ENCODE measurements at places on chromosomes 11 and 22. TPM values are rescaled to one million over a fixed set of nuclear protein-coding genes. Genes with fewer than 3 reads are reported as not detected.

SLC22A6 gene
- not detected for polyA plus RNA-seq

CD248 gene
- polyA plus RNA-seq = 105 TPM

KRTAP5-2 gene
- polyA plus RNA-seq = not detected

SC5D gene
- polyA plus RNA-seq = 62.7 TPM

KCNJ5 gene
- polyA plus RNA-seq = not detected

GPHA2 gene
- not detected for polyA plus RNA-seq

FZD4 gene
- 4.3 TPM for polyA plus RNA-seq

CENPM gene
- polyA plus RNA-seq = 5.1 TPM

MRGPRE gene
- not detected for polyA plus RNA-seq

ZNF215 gene
- 2.7 TPM for polyA plus RNA-seq

TPH1 gene
- polyA plus RNA-seq = 0.06 TPM

CTSW gene
- polyA plus RNA-seq = not detected

DDIAS gene
- 2.9 TPM for polyA plus RNA-seq

EXPH5 gene
- polyA plus RNA-seq = 0.37 TPM

STK33 gene
- 8.3 TPM for polyA plus RNA-seq

OR5W2 gene
- polyA plus RNA-seq = not detected

TNNT3 gene
- not detected for polyA plus RNA-seq

OR2D2 gene
- 0.09 TPM for polyA plus RNA-seq

GRCh38 chr11:8720352-8720751 is 37.8 kb downstream of the RPL27A start:
- DNase-seq = no peak

- no peak for DNase-seq
Observed at GRCh38 chr11:27618281-27618915, 81.9 kb downstream of the BDNF start.

- no peak for DNase-seq
Observed at GRCh38 chr11:12755510-12756453, 81.6 kb downstream of the TEAD1 start.

DNA sequence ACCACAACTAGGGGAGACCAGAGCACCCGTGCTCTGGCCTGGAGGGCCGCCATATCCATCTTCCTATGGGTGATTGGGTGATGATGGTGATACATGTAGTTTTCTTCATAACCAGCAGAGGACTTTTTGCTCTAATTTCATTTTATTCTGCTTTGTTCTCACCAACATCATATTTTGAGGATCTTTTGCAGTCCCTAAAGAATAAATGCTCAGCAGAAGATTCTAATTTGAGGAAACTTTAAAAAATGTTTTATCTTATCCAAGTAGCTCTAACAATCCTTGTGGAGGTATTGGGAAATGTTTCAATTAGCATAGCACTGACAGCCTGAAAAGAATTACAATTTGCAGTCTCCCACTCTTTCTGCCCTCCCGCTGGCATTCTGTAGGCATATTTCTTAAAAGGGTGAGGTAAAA is 544.0 kb downstream of the NTM start:
- no peak for DNase-seq

- DNase-seq = no peak
Observed at GRCh38 chr22:29872989-29873388, 10.0 kb upstream of the MTMR3 start.

DNA sequence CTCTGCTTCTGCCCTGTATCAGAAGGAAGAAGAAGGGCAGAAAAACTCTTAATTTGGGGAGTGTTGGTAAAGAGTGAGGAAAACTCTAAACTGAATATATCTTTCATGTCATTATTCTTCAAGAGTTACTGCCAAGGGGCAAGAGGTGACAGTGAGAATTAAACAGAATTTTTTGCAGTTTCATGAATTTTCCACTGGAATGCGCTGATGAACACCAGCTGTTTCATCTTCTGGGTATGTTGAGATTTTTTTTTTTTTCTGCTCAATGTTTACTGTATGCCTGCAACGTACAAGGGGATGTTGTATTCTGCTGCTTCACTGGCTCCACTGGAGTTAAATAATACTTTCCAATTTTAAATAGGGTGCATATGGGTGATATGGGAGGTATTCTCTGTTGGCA is 117.8 kb downstream of the FAM76B start:
- DNase-seq = peak; percentile 18

DNA sequence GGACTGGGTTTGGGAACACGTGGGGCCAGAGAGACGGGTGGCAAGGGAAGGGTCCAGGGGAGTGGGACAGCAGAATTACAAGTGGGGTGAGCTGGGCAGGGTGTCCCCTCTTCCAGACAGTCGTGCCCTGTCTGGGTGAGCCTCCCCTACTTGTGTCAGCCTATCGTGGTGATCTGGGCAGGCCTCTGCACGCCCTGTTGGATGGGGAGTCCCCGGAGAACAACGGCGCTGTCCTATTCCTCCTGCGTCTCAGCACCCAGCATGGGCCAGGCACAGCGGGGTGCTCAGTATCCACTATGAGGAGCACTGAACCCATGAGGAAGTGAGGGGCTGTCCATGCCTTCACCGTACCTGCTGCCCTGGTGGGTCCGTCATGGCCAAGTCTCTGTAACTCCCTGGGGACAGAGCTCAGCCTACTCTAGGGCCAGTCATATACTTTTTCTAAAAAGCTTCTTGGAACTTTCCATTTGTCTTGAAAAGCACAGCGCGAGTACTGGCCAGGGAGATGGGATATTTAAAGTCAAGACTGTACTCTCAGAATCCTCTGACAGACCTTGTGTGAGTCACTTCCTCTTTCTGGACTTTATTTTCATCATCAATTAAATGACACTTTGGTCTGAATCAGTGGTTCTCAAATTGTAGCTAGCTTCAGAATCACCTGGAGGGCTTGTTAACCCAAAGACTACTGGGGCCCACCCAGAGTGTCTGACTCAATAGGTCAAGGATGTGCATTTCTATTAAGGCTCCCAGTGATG is 81.7 kb upstream of the NECTIN1 start:
- DNase-seq = no peak

- DNase-seq = no peak
Observed at GRCh38 chr22:37462983-37463382, 23.2 kb downstream of the MFNG start.

GRCh38 chr22:29117799-29118477 is 45.1 kb downstream of the KREMEN1 start:
- DNase-seq = no peak

DNA sequence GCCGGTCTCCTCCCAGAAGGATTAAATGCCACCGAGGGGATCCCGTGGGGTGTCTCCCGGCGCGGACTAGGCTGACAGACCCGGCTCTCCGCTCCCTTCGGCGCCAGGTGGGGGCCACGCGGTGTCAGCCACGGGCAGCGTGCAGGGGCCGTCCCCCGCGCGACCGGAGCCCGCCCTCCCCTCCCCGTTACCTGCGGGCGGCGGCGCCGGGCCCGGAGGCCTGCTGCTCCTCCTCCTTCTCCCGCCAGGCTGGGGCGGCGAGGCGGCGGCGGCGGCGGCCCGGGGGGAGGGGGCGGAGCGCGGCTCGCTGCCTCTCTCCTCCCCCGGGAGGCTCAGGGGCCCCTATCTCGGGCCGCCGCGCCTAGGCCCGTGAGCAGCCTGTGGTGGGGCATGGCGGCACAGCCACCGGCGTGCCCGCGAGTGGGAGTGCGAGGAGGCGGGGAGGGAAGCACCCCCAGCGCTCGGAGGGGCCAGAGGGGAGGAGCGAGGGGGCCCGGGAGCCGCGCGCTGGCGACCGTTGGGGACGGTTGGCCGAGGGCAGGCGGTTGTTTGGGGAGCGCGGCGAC is 450 bp downstream of the ZBTB44 start:
- no peak for DNase-seq

- DNase-seq = no peak
Observed at GRCh38 chr11:60764879-60765278, 8.2 kb downstream of the MS4A15 start.

DNA sequence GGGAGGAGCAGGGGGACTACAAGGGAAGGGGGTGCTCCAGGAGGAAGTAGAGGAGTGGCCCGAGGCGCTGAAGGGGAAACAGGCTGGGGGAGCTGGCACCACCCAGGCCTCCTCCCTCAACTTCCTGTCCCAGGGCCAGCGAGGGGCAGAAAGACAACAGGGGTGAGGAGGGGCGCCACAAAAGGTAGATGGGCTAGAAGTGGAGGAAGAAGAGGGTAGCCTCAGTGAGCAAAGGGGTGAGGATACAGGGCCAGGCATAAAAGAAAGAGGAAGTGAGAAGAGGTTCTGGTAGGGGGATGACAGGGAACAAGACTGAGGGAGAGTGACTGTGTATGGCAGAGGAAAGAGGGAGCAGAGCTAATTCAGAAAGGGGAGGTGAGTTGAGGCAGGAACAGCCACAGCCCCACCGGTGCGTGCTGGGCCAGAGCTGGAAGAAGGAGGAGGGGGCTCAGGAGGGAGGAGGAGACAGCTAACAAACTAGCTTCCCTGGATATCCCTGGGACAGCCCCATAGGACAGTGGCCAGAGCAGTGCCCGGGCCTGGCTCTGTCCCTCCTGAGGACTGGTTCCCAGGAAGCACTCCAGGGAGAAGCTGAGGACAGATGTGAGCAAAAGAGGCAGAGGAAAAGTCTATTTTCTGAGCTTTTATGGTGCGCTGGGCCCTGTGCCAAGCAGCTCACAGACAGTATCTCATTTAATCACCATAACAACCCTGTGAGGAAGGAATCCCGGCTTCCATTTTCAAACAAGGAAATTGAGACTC is 8.5 kb downstream of the DCHS1 start:
- DNase-seq = no peak

- DNase-seq = no peak
Observed at GRCh38 chr11:129373489-129373953, 2.1 kb upstream of the BARX2 start.

GRCh38 chr11:129396454-129396853 is 20.8 kb downstream of the BARX2 start:
- DNase-seq = no peak

- DNase-seq = no peak
Observed at GRCh38 chr22:30694640-30695350, at the start of gene OSBP2. TSS of gene OSBP2 (plus strand) at chr22:30694874. CDS start at chr22:30694910, 36 bp downstream.

DNA sequence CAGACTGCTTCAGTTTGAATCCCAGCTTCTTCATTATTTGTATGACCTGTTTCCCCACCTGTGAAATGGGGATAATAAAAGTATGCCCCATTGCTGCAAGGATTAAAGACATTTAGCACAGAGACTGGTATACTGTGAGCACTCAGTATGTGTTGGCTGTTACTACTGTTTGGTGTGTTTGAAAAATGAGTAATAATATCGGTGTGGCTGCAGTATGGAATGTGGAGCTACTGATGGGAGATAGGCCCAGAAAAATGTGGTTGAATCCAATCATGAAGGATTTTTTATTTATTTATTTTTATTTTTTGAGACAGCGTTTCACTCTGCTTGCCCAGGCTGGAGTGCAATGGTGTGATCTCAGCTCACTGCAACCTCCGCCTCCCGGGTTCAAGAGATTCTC is 9.1 kb upstream of the C1QTNF4 start:
- no peak for DNase-seq

- no peak for DNase-seq
Observed at GRCh38 chr11:117435326-117435725, 107.7 kb downstream of the CEP164 start.

- no peak for DNase-seq
Observed at GRCh38 chr11:36507824-36508489, 2.1 kb downstream of the TRAF6 start.

GRCh38 chr11:61155741-61156140 is 5.5 kb downstream of the VPS37C start:
- no peak for DNase-seq

DNA sequence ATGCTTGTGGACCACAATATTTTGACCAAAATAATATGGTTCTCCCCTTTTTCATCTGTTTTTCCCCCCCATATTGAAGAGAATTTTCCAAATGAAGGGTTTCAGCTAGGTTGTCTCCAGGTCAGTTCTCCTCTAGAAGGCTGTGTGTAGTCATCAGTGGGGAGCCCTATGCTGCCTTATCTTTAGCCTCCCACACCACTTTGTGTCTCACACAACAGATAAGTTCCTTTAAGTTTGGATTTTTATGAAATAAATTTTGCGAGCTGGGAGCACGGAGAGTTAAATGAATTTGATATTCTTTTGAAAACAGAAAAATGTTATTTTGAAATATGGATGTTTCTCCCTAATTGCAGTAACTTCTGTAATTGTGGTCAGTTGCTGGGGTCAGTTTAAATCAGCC is 28.9 kb downstream of the PAX6 start:
- DNase-seq = no peak

DNA sequence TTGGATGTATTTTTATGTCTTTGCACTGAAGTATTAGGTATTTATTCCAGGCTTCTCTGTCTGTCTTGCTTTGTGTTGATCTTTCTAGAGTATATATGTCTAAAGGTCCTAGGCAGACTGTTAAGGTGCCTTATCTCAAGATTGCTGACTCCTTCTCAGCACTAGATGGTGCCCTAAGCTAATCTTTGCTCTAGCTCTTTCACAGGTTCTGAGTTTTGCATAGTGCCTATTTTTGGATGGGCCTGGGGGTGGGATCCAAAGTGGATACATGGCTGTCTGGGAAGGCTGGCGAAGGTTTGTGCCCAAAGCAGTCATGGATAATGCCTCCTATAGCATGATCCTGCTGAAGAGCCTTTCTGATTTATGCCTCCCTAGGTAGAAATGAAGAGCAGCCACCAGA is 154.9 kb downstream of the TRPC6 start:
- DNase-seq = no peak

GRCh38 chr11:72859126-72859525 is 44.9 kb downstream of the ATG16L2 start:
- no peak for DNase-seq

- DNase-seq = no peak
Observed at GRCh38 chr11:67345920-67346819, 7.2 kb downstream of the POLD4 start.

DNA sequence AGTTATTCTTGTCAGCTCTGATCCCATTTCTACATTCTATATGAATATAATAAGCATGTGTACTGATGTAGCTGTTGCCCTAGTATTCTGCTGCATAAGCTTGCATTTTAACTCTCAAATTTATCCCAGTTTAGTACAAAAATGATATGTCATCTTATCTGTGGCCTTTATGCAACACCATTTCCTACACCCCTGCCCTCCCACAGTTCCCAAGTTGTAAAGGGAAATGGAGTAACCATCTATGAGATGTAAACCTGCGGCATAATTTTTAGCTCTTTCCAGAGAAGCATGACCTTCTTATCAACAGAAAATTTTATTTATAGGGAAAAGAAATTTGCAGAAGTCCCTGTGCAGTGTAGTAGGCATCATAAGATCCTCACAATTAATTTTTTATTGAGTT is 18.9 kb upstream of the CARD18 start:
- DNase-seq = no peak

GRCh38 chr11:2327032-2327431 is 25.2 kb downstream of the TSPAN32 start:
- DNase-seq = no peak

DNA sequence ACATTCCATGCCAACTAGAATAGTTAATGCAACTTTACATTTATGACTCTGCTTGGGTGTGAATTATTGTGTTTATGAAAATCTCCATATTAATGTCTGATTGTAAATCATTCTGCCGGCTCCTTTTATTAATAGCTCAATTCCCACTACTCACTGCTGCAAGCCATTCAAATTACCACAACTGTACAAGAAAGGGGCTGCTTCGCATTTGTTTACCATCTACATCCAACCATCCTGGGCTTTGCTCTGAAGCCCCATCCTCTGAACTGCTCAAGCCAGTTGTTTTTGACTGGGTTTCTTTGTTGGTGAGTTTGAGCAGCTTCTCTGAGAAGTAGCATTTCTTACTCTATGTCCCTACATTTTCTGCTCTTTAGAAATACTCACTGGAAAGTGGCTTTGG is 451.6 kb upstream of the CADM1 start:
- no peak for DNase-seq

All from AG04450 (cell line).